Stimulated activated CD4-positive, alpha-beta T cell treated with anti-CD3 and anti-CD28 coated beads, Interleukin-1b, Interleukin-23, amount 100 ng/mL, for 4 hours (primary cell): ENCODE measurements at places on chromosomes 2 and 18.

DNA sequence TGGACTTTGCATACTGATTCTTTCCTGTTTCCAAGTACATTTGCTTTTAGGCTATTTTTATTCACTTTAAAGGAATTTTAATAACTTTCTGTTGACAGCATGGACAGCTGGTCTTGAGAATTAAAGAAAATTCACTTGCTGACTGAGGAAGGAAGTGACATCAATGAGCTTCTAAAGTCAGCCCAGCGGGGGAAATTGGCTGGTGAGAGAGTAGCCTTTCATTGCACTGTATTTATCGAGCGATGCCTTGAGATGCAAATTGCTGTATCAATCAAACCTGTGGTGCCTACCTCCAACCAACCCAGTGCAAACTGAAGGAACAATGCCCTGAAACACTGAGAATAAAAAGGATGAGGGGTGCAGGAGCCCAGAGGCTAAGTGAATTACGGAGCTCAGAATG is 91.4 kb upstream of the AQP4 start:
- DNase-seq, result no peak

- no peak for DNase-seq
Observed at GRCh38 chr2:118085173-118086023, 2.9 kb upstream of the INSIG2 start.

DNA sequence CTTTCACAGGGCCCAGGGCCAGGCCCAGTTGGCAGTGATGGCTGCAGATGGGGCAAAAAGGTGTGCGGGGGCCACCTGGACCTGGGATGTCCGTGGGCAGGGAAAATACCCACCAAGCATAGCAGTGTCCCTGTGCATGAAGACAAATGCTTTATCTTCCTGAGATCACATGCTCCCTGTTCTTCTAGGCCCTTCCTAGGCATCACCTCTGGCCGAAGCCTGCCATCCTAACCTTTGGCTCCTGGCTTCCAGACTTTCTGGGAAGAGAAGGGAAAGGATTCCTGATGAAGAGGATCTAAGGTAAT is 105.0 kb upstream of the SMAD2 start:
- DNase-seq, result no peak

- DNase-seq, result no peak
Observed at GRCh38 chr2:127208313-127208712, 11.8 kb downstream of the CYP27C1 start.

DNA sequence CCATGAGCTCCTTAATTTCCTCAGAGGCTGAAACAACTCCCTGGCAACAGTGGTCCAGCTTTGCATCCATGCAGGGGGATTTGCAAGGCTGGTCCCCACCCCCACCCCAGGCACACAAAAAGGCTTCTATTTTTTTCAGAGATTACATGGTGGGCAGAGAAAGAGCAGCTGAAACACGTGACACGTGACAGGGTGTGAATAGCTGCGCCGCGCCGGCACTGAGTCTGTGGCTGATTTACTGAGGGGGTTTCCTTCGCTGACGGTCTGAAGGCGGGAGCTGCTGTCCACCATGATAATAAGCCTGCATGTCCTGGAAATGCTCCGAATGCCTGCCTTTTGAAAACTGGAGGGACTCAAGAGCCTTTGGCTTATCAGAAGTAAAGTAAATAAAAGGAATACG is 50.7 kb upstream of the APCDD1 start:
- no peak for DNase-seq

DNA sequence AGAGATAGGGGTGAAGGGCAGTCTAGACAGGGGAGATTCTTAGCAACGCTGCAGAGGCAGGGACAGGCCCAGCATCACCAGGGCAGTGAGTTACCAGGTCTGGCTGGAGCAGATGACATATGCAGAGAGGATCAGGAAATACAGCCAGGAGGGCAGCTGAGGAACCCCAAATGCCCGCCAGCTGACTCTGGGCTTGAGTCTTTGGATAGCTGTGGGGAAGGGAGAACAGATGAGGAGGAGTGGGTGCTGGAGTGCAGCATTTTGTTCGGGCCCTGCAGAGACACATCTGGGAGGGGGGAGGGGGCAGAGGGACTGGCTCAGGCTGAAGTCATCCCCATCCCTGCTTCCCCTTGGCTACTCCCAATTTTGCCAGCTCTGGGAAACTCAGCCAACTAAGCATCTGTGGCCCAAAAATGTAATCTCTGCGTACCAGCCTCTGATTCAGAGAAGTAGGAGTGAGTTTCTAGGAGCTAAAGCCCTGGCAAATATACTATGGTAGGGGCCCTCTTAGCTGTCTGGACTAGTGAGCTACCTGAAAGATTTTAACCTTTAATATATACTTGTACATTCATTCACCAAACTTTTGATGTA is 214.5 kb downstream of the ZBTB7C start:
- no peak for DNase-seq

GRCh38 chr18:6613581-6613980 is 115.9 kb upstream of the ARHGAP28 start:
- no peak for DNase-seq

GRCh38 chr2:105438104-105438929 is 39.5 kb upstream of the FHL2 start:
- no peak for DNase-seq

DNA sequence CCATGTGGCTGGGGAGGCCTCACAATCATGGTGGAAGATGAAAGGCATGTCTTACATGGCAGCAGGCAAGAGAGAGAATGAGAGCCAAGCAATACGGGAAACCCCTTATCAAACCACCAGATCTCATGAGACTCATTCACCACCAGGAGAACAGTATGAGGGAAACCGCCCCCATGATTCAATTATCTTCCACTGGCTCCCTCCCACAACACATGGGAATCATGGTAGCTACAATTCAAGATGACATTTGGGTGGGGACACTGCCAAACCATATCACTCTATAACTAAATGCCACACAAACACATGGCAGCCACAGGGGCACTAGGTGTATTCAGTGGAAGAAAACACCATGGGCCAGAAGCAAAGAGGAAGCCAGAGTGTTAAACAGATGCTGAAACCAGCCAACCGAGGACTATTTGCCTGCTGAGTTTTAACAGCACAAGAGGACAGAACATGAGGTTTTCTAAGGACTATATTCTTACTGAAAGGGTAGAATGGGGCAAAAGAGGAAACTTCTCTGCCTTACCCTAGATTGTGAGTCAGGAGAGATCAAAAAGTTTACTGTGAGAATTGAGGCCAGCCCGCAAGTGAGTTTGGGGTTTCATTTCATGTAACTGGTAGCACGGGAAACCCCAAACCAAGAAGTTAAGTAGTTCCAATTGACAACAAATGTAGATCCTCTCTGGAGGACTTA is 49.2 kb downstream of the SIGLEC15 start:
- DNase-seq, result peak; percentile 27

DNA sequence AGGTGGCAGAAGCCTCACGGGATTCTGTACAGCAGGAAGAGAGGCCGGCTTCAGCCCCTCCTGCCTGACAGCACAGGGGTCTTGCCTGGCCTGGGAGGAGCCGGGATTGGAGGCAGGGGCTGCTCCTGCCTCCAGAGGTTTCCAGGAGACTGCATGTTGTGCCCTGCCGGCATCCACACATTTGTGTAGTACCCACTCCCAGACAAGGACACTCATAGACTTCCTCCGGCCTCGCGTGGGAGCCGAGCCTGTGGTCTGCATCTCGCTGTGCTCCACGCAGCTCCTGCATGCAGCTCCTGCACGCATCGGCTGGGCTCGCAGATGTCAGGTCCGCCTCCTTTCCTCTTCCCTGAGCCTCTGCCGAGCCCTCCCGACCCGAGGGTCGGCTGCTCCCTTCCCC is 34.7 kb downstream of the TPO start:
- DNase-seq, result no peak

DNA sequence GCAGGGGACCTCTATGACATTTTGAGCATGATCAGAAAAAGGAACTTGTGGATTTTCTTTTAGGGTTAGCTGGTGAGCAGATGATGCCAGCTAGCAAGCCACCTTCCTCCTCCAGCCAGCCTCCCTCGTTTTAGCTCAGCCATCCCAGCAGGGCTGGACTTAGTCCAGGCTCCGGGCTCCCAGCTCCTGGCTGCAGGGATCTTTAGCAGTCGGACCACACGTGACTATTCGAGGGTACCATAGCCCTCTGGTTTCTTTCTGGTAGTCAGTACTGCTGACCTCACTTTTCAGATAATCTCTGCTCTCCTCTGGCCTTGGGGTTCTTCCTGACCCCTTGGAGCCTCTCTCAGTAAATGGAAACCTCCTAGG is 31.8 kb downstream of the NCK2 start:
- no peak for DNase-seq

GRCh38 chr2:15772086-15772595 is 168.2 kb upstream of the MYCN start:
- no peak for DNase-seq

DNA sequence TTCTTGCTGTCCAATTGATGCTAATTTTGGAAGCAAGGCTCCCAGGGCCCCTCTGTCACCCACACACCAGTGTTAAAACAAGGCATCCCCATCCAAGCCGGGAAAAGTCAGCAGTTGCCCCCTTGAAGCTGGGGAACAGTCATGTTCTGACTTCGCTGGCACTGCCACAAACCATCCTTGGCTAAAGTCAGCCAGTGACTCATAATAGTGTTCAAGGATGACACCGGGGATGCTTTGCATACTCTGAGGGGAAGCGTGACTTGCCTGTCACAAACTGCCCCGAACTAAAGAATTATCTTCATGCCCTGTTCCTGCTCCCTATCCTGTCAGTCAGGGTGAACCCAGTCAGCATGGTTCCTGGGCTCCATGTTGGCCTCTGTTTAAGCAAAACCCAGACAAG is 37.0 kb downstream of the TGFA start:
- no peak for DNase-seq
